Stimulated activated CD8-positive, alpha-beta memory T cell treated with anti-CD3 and anti-CD28 coated beads, Interleukin-7, amount 100 ng/mL, for 1 hour (primary cell): ENCODE measurements at places on chromosomes 12 and 14.

- no peak for DNase-seq
These were observed 31.0 kb downstream of the DRAM1 start for GRCh38 chr12:101908395-101908794.

- no peak for DNase-seq
These were observed 84.7 kb downstream of the TSPAN9 start for GRCh38 chr12:3161861-3162260.

- no peak for DNase-seq
These were observed 152.2 kb downstream of the BTG1 start for GRCh38 chr12:91993287-91994017.

DNA sequence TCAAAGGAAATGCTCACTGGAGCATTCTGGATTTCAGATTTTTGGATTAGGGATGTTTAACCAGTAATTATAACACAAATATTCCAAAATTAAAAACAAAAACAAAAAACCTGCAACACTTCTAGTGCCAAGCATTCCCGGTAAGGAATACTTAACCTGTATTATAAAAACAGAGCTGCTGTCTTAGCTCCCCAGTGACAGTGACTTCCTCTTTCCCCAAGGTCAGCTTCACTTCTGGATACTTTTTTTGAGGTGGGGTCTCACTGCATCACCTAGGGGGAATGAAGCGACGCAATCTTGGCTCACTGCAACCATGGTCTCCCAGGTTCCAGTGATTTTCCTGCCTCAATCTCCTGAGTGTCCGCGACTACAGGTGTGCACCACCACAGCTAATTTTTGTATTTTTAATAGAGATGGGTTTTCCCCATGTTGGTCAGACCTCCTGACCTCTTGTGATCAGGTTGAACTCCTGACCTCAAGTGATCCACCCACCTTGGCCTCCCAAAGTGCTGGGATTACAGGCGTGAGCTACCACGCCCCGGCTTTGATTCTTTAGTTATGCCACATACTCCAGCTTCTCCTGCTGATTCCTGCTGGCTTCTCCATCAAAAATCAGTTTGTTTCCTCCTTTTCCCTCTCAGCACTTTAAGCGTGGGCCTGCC lies 15.9 kb downstream of the PPP1CC start:
- no peak for DNase-seq

GRCh38 chr14:105481886-105482457 lies 4.7 kb upstream of the CRIP1 start:
- DNase-seq: peak; percentile 85

DNA sequence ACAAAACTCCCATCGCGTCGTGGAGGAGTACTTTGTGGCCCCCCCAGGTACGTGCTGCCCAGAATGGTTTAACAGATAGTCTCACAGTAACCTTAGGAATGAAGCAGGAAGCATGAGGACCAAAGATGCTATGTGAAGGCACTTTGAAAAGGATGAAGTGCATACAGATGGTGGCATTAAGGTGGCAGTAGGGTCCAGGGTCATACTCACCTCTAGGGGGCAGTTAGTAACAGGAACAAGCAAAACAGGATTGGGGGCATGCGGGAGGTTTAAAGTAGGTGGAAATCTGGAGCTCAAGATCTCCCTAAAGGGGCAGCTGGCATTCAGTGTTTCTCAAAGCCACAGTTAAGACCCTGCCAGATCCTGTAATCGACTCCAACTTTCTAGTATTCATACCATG lies 10.9 kb downstream of the GATC start:
- DNase-seq: no peak

- DNase-seq: no peak
These were observed 15.9 kb downstream of the FBRSL1 start for GRCh38 chr12:132505852-132506219.

DNA sequence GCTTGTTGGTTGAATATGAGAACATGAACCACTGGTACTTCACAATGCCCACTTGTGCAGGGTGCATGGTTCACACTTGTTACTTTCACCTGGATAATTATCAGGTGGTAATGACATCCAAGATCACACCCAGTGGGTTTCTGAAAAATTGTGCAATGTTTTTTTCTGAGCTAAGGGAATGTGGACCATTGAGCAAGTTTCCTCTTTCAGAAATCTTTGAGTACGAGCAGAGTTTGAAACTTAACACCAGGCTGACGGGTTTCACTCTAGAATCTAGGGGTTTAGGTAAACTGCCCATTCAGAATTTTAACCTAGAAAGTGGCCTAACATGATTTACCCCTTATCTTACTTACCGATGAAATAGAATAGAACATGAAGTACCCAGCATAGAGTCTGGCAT lies 389.6 kb downstream of the PAWR start:
- no peak for DNase-seq

DNA sequence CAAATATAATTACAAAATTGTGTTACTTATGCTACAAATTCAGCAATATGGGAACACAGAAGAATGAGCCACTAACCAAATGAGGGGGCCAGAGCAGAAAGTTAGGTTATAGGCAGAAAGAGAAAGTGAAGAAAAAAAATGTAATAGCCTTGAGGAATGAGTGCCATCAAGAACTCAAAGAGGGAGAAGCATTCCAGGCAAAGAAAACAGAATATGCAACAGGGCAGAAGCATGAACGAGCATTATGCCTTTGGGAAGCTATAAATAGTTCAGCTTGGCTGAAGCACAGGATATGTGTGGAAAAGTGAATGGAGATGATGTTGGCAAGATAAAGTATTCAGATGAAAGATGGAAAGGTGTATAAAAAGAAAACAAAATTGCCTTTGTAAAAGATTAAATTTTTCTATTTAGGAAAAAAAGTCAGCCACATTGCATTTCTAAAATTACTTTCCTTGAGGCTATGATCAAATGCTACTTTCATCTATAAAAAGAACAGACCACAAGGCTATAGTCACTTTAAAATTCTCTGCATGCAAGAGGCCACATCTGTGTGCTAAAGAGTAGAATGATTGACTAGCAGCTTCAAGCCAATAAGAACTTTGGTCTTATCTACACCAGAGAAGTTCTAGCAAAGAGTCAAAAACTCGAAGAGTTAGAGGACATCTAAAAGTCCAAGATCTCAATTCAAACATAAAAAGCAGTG lies 193.6 kb upstream of the GARIN6 start:
- no peak for DNase-seq

DNA sequence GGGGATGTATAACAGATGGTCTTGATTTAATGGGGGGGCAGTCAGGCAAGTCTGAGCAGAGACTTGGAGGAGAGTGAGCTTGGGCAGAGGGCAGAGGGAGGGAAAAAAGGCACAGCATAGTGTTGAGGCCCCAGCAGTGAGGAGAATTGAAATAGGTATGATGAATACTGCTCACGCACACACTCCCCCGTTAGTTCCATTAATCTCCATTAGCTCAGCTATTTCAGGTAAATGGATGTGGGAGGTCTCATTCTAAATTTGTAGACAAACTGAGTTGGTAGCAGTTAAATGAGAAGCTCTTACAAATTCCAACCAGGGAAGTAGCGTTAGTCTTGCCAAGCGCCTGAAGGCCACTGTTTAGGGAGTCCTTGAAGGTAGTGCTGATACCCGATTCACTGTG lies 66.7 kb upstream of the STON2 start:
- DNase-seq: no peak

GRCh38 chr12:130799051-130799450 lies 40.0 kb downstream of the STX2 start:
- no peak for DNase-seq

GRCh38 chr12:77965790-77966189 lies 135.1 kb downstream of the NAV3 start:
- DNase-seq: no peak

DNA sequence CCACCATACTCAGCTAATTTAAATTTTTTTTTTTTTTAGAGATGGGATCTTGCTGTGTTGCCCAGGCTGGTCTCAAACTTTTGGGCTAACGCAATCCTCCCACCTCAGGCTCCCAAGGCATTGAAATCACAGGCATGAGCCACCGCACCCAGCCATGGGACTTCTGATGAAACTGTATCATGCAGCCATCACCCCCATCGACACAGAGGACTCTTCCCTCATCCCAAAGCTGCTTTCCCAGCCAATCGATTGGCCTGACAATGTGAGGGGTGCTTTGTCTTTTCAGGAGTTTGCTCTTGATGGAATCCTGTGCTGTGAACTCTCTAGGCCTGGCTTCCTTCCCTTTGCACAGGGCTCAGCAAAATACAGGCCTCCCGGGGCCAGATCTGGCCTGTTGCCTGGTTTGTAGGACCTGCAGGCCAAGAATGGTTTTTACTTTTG lies 59.6 kb upstream of the NCOR2 start:
- no peak for DNase-seq

GRCh38 chr12:18782827-18783226 lies 44.9 kb downstream of the CAPZA3 start:
- no peak for DNase-seq
